HCEC 1CT (cell line): ENCODE measurements at places on chromosomes 11 and 22.

DNA sequence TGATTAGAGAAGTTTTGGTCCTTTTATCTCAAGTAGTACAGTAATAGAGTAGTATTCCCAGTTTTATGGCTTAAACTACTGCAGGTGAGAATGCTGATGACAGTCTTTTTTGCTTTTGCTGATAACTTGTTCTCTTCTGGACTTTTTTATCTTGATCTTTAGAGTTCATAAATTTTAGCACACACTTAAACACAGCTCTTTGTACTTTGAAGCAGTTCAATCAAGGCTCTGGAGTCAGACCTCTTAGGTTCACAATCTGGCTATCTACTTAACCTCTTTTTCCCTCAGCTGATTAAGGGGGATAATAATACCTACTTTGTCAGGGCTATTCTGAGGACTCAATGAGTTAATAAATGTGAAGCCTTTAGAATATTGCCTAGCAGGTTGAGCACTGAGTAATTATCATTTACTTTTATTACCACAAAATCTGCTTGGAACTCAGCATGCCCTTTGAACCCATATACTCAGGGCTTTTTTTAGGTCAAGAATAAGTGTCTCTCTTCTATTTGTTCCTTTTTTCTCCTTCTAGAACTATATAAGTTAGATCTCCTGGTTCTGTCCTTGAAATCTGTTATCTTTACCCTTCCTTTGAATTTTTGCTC is 51.9 kb downstream of the CSTF3 start:
- DNase-seq: no peak

DNA sequence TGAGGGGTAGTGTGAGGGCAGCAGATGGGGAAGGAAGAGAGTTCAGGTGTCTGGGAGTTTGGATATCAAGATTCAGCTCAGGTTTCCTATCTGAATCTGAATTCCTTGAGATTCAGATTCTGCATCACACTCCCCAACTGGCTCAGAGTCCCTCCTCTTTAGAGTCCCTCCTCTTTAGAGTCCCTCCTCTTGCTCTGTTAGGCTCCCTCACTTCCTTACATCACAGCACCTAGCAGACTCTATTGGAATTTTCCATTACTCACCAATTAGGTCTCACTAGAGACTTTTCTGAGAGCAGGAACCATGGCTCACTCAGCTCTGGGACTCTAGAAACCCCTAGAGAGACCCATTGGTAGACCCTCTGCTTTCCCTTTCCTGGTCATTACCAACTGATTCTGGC is 303.4 kb upstream of the SYN3 start:
- no peak for DNase-seq

- DNase-seq: no peak
Observed at GRCh38 chr11:68891351-68891948, 12.2 kb downstream of the MRPL21 start.

- no peak for DNase-seq
Observed at GRCh38 chr11:130118165-130118564, 41.4 kb upstream of the ST14 start.

DNA sequence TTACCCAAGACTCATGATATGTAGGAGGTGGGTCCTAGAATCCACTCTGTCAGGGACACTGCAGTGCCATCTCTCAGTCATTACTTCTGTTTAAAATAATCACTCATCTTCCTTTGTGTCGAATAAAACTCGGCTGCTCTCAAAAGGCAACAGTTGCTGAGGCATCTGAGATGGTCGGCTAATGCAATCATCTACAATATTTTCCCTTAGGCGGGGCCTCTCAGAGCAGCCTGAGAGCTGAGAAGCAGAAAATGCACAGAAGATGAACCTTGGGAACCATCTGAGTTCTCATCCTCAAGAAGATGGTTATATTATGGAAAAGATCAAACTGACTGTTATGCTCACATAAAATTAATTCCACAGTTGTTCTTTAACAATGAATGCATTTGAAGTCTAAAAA is 1518.2 kb upstream of the TENM4 start:
- DNase-seq: no peak

DNA sequence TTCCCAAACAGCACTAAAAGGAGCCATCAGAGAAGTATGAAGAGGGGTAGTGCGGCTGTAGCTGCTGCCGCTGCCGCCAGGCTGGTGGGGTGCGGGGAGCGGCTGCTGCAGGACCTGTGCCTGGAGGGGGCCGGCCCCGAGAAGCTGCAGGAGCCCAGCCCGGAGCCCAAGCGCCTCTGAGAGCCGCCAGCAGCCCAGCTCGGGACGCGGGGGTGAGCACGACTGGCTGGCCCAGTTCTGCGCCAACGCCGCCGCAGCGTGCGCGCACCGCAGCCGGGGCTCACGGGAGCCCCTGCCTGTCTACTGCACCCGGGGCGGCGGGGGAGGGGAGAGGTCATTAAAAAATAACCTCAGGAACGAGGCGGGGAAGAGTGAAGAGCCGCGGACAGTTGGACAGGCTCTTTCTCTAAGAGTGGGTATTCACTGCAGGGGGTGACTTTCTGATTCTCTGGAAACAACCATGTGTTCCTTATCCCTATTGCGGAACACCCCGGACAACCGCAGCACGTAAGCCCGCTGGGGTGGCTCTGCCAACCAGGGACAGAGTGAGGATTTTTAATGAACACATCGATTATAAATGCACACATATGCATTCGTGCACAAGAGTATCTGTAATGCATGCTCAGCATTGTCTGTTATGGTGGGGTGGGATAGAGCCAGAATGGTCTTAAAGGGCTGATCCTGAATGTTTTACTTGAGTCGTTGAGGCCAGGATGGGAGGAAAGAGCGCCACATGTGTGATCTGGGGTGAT is 453 bp downstream of the GAS2 start:
- DNase-seq: no peak

GRCh38 chr11:587546-587945 is 11.3 kb downstream of the PHRF1 start:
- no peak for DNase-seq

DNA sequence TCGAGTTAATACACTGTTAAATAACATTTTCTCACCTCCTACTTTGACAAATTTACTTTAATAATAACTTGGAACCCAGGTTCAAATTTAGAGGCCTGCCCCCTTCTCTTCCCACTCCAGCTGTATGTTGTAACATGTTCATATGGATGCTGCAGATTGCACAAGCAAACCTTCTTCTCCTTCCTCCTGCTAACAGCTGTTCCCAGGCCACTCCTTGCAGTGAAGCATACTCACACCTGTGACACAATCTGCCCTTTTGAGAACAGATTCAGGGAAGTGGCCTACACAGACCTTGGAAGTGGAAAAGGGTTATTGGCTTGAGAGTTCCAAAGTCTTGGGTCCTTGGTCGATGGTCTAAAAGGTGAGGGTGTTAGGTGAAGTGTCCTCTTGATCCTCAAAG is 131.9 kb downstream of the TEAD1 start:
- DNase-seq: peak; percentile 58

- no peak for DNase-seq
Observed at GRCh38 chr22:25843660-25844405, 101.8 kb downstream of the MYO18B start.

DNA sequence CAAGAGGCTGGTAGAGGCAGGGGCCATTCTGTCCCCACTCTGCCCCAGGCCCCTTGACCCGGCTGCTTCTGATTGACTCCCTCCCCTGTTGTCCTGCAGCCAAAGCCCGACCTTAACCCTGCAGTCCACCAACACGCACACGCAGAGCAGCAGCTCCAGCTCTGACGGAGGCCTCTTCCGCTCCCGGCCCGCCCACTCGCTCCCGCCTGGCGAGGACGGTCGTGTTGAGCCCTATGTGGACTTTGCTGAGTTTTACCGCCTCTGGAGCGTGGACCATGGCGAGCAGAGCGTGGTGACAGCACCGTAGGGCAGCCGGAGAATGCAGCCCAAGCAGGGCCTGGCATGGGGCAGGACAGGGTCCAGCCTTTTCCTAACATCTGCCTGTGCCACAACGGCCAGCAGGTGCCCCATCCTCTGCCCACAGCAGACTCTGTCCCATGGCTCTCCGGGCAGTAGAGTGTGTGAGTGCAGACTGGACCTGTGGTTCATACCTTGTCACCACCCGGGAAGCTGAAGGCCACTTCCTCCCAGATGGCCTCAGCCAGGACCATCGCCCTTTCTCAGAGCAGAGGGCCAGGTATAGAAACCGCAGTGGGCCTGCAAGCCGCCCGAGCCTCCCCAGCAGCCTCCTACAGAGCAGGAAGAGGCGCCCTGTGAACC is 26.8 kb upstream of the MGAT3 start:
- DNase-seq: no peak

DNA sequence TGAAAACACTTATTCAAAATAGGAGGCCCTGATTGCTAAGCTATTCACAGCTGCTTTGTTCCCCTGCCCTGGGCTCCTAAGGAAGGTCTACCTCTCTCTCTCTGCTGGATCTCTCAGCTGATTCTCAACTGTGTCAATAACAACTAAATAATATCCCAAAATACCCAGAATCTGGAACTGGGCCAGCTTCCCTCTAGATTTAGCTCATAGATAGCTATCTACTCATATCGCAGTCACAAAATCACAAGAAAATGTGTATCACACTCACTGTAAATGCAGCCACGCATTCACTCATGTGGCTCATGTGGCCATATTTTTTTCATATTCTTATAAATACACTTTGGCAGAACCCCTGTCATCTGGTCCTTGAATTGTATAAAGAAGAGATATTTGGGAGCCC is 555.1 kb downstream of the OPCML start:
- DNase-seq: no peak

DNA sequence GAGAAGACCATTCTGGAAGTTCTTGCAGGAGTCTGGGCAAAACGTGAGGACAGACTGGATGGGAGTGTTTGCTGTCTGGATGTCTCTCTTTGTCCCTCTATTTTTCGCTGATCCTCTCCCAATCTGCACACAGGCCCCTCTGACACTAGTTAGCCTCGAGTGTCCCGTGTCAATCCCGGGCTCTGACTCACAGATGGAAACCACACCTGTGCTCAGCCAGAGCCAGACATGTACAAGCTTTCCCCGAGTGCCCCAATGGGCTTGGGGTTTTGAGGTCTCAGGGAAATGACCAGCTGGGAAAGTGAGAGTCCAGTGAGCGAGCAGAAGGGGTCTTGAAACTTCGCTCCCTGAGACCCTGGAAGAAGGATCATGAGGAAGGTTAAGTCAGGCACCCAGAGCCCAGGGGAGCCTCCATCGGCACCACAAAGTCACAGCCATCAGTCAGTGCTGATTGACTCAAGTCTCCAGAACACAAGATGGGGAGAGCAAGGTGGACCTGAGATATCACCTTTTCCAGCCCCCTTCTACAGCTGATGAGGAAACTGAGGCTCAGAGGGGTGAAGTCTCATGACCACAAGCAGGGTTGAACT is 13.9 kb downstream of the APOL2 start:
- DNase-seq: no peak

GRCh38 chr22:47419239-47419638 is 656.8 kb downstream of the TBC1D22A start:
- DNase-seq: no peak

GRCh38 chr11:77386178-77386577 is 84.7 kb upstream of the GDPD4 start:
- no peak for DNase-seq

DNA sequence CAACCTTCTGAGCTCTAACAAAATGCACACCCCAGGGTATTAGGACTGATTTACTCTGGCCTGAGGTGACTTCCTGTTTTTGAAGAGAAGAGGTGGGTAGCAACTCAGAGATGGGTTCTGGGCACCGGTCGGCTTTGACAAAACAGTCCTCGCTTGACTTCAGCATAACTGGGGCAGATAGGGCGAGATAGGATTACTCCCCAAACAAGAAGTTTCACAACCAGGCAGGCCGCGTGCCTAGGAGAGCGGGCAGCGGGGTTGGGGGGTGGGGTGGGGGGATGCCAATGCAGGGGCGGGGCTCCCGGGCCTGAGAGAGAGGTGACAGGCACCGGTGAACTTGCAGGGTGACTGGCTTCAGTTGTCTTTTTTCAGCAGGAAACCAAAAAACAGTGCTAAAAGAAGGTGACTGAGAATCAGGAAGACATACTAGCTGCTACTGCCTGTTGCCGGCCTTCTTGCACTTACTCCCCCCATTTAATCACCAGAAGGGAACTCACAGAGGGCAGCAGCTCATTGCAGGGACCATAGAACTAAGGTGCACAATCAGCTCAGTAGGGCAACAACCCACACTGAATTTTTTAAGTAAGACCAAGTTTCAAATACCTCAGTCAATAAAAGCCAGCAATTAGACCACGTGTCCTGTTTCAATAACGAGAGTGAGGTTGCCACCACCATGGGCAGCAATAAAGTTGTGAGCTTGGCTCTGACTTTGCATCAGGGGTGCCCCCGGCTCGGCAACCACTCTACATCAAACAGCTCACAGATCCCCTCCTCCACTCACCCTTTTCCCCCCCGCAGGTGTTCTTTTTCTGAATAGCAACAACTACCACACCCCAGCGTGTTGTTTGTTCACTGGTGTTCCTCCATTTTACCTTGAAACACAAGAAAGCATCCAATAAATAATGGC is 37.2 kb upstream of the ETS1 start:
- DNase-seq: no peak

- no peak for DNase-seq
Observed at GRCh38 chr11:45900916-45901617, 6.0 kb downstream of the FREY1 start.

DNA sequence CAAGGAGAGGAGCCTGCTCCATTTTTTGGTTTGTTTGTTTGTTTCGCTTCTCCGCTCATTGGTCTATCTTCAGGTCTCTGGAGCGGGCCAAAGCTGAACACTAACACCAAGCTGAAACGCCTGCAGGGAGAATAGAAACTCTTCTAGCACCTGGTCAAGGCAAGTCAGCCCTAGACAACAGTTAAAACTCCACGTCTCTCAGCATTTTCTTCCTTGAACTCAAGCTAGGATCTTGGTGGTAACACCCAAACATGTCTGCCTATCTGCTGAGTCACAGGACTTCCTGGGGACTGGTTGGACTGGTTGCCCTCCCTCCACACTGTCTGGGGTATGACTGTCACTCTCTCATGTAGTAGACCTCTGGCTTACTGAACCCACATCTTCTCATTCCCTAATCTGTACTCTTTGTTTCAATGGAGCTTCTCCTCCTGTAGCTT is 23.9 kb upstream of the RBFOX2 start:
- DNase-seq: peak; percentile 63

- DNase-seq: no peak
Observed at GRCh38 chr11:4044976-4045646, 49.5 kb upstream of the RRM1 start.

- DNase-seq: no peak
Observed at GRCh38 chr11:108538022-108538424, 39.8 kb upstream of the POGLUT3 start.

DNA sequence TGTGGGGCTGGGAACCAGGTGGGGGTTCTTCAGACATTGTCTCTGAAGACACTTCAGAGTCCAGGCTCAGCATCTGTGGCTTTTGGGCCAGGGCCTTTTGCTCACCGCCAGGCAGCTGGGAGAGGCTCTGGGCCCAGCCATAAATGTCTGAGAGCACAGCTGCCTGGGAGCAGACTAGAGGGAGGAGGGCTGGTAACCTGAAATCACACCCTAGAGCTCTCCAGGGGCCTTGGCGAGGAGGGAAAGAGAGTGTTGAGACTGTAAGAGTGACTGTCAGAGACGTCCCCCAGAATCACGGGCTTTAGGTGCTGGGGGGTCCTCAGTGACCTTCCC is 4.1 kb downstream of the TRABD start:
- DNase-seq: no peak

- DNase-seq: no peak
Observed at GRCh38 chr22:23690713-23691112, at the start of gene RGL4. Gene RGL4 (plus strand): TSS chr22:23691013. CDS start chr22:23692031, 1,018 bp downstream.

GRCh38 chr11:129312730-129313503 is 62.7 kb upstream of the BARX2 start:
- no peak for DNase-seq
